Non-pigmented ciliary epithelial cell (primary cell): ENCODE measurements at places on chromosomes 1 and 21.

DNA sequence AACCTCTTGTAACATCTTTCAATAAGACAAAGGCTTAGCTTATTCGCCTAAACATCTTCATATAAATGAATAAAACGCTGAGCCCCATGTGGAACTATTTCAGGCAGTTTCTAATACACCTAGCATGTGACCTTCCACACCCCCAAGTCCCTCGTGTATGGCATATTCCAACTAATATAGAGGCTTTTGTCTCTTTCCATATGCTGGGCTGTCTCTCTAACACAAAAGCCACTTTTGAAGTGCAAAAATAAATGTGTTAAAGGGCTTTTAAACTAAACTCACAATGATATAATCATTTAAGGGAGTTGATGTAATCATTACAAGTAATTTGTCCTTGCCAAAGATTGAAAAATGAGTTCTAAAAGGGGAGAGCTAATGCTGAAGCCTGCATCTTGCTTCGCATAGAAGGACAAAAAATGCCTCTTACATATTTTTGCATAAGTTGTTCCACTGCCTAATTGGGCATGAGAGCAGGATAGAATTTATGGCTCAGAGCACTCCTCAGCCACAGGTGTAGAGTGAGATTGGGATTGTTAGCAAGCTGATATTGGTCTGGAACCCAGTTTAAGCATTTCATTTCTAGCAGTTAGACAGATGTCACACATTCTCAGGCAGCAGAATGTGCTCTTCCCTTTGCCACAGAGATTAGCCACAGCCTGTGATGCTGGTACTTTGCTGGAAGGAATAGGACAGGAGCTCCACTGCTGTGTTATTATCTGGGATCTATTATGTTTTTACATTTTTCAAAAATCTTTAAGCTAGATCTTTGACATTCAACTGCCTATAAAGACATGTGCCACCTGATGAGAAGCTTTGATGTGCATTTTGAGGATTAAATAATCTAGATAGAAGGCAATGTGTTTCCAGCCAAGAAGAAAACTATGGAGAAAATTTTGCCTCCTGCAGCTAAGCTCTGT lies 1044.4 kb downstream of the ADGRL2 start:
- no peak for DNase-seq

DNA sequence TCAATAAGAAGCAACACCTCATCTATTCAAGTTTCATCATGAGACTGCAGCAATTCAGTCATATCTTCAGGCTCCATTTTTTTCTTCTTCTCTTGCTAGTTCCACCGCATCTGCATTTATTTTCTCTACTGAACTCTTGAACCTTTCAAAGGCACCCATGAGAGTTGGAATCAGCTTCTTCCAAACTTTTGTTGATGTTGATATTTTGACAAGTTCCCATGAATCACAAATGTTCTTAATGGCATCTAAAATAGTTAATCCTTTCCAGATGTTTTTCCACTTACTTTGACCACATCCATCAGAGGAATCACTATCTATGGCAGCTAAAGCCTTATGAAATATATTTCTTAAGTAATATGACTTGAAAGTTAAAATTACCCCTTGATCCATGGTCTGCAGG lies 434.3 kb downstream of the GPATCH2 start:
- no peak for DNase-seq

DNA sequence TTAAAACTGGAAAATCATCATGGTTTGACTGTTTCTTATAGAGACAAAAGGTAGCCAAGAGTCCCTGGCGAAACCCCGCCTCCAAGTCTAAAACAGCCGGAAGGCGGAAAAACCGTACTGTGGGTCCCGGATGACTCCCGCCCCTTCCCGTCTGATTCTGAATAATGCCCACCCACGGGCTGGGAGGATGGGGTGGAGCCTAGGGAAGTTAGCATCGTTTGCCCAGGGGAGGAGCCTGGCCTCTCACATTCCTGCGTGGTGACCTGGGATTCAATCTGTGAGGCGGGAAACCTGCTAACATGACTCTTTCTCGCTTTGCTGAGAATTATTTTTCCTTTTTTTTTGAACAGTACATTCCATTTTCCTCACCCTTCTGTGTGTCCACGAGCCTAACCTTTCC lies 124.9 kb downstream of the KCNK1 start:
- DNase-seq = no peak

- no peak for DNase-seq
Observed at GRCh38 chr1:196121181-196121580, 487.1 kb downstream of the KCNT2 start.

DNA sequence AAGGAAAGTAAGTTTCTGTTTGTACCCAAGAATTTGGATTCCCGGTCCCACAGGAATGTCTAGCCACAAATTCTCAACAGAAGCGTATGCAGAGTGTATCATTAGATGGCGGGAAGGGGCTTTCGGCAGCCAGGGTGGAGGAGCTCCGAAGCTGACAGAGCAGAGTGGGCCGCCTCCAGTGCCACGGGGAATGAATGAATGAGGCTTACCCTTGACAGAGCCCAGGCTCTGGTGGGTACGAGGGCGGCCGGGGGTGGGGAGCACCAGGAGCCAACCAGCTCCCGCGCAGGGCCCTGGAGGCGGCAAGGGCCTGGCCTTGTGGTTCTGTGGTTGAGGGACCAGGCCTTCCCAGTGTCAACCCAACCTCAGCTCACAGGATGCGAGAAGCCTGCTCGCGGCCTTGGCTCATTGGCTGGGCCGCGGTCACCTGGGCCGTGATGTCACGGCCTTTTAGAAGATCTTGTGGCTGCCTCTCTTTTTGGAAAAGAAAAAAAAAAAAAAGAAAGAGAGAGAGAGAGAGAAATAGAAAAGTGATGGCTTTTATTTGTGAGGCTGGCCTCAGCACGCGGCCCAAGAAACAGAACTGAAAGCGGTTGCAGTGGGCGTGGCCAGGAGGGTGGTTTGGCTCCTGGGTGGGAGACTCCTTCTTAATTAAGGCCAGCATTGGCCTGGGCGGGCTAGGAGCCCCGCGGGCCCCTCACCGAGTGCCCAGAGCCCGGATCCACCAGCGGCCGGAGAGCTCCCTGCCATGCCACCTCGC lies 34.9 kb upstream of the RUNX3 start:
- DNase-seq = peak; percentile 40

DNA sequence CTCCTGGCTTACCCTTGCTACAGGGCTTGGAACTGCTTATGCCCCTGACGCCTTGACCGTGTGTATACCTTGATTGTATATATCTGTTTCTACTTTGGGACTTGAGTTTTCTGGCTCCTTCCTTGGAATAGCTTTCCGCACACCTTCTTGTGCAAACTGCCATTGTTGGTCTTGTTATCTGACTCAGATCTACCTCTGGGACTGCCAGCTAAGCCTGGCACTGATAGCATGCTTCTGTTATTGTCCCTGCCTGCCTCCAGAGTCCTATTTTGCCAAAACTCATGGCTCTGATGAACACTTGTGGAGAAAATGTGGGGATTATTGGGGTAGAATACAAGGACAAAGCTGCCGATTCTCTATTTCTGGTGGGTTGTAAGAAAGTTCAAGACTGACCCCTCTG lies 15.4 kb downstream of the FMOD start:
- DNase-seq = no peak
